Pancreas (tissue), 10 donors: ENCODE measurements at places on chromosomes 4 and X. TPM values are rescaled to one million over a fixed set of nuclear protein-coding genes. Genes with fewer than 3 reads are reported as not detected.

- no peaks in the 10 kb centered on the region for H3K36me3 ChIP-seq
- no peaks in the 10 kb centered on the region for H3K4me1 ChIP-seq
Measured at GRCh38 chrX:124619710-124620109, 273.3 kb downstream of the SH2D1A start.

DNA sequence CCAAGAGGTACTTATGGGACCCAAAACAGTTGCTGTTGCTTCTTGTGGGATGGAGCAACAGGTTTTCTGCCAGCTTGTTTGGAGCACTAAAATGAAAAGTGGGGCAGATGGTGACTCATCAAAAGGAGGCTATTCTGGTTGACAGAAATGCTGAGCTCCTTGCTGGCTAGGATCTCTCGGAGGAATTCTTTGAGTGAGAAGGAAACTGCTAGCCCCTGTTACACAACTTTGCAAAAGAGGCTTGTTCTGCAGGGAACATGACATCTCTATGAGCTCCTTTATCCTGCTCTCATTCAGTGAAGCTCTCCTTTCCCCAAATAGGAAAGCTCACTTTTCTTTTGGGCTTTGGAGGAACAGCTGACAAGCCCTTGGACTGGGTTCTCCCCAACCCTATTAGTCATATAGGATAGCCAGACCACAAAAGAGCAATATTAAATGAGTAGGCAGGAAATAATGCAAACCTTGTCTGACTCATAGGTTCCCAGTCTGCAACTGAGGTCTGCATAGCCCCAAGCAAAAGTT lies 108.3 kb downstream of the CDS1 start:
- no peak for DNase-seq
- no peaks in the 10 kb centered on the region for H3K27me3 ChIP-seq
- no peaks in the 10 kb centered on the region for H3K4me1 ChIP-seq
- no peak overlapping the region for H3K27ac ChIP-seq
- no peaks in the 10 kb centered on the region for H3K36me3 ChIP-seq

DNA sequence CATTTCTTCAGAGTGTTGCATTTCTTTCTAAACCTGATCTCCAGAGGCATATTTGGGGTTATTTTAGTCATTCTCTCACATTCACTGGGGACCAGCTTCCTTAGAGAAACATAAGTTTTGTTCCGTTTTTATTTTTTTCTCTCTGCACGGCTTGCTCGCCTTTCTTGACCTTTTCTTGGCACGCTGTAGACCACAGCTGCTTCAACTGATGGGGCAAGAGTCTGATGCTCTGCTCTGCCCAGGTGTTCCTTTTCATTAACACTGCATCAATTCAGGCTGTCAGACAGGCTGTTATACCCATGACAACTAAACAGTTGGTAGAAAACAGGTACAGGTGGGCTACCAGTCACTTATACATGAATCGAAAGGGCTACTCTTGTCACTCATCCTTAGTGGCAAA lies 682.2 kb upstream of the DIAPH2 start:
- no peak for DNase-seq
- H3K36me3 ChIP-seq: no peaks in the 10 kb centered on the region
- no peaks in the 10 kb centered on the region for H3K27me3 ChIP-seq
- H3K4me1 ChIP-seq: no peaks in the 10 kb centered on the region
- H3K27ac ChIP-seq: no peak overlapping the region
- no peak overlapping the region for H3K4me3 ChIP-seq

GRCh38 chr4:123536225-123536624 lies 139.6 kb downstream of the SPRY1 start:
- no peak overlapping the region for H3K4me3 ChIP-seq
- H3K27me3 ChIP-seq: no peaks in the 10 kb centered on the region
- no peaks in the 10 kb centered on the region for H3K36me3 ChIP-seq
- H3K4me1 ChIP-seq: no peaks in the 10 kb centered on the region

DNA sequence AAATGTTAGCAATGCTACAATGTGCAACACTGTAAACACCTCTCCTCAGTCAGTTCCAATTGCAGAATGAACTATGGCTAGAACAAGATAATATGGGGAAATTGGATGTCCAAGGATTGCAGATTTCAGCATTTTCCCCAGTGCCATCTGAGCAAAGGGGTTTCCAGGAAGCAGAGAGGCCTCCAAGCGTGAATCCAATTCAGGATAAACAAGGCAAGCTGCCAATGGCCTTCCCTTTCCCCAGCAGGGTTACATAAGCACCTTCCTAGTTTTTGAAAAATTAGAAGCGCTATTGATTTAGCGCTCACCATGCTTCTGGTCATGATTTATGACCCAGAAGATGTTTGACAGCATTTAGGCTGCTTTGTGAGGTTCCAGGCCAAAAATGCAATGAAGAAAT lies 223.0 kb upstream of the GATB start:
- no peak overlapping the region for H3K4me3 ChIP-seq
- DNase-seq: peak; percentile 31
- no peaks in the 10 kb centered on the region for H3K27me3 ChIP-seq
- H3K36me3 ChIP-seq: no peaks in the 10 kb centered on the region

DNA sequence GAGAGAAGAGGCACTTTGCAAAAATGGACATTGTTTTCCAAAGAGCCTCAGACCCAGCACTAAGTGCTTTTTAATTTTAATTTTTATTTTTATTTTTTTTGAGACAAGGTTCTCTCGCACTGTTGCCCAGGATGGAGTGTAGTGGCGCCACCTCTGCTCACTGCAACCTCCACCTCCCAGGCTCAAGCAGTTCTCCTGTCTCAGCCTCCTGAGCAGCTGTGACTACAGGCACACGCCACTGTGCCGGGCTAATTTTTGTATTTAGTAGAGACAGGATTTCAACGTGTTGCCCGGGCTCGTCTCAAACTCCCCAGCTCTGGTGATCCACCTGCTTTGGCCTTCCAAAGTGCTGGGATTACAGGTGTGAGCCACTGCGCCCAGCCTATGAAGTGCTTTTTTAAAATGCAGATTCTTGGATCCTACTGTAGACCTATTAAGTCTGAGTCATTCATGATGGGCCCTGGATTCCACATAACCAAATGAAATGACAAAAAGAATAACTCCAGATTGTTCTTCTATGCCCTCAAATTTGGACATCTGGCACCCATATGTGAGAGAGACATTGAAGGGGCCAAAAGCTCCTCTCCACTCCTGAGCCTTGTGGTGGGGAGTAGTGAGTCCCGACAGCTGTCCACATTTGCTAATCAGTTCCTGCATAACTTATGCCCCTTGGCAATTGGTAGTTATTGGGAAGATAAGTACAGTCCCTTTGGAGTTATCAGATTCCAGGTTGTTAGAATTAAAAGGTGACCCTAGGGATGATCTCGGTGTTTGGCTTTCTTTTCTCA lies 3.6 kb downstream of the NOCT start:
- H3K36me3 ChIP-seq: no peaks in the 10 kb centered on the region
- no peak for DNase-seq
- peaks cover 20% of the 10 kb centered on the region for H3K4me1 ChIP-seq
- H3K27ac ChIP-seq: no peak overlapping the region
- H3K27me3 ChIP-seq: no peaks in the 10 kb centered on the region
- H3K4me3 ChIP-seq: no peak overlapping the region

DNA sequence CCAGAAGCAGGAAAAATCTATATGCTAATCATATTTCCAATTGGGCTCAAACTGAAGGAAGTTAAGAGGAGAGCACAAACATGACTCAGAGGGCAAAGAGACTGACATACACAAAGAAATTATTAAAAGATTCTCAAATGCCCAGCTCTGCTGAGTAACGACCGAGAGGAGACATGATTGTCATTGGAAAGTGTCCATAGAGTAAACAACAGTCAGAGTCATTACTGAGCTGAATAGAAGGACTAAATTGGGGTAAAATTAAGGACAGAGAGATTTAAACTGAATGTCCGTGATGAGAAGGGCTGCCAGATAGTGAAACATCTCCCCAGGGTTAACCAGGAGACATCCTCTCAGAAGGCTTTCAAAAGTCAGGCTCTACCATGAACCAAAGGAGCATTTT lies 111.2 kb upstream of the GALNT7 start:
- no peak overlapping the region for H3K4me3 ChIP-seq
- no peaks in the 10 kb centered on the region for H3K36me3 ChIP-seq
- H3K27me3 ChIP-seq: no peaks in the 10 kb centered on the region
- H3K4me1 ChIP-seq: peaks cover 9% of the 10 kb centered on the region
- DNase-seq: no peak
- H3K27ac ChIP-seq: peak overlapping the region; percentile 56

GRCh38 chrX:69303231-69303630 lies 138.0 kb upstream of the PJA1 start:
- no peaks in the 10 kb centered on the region for H3K36me3 ChIP-seq
- H3K27ac ChIP-seq: no peak overlapping the region
- H3K27me3 ChIP-seq: no peaks in the 10 kb centered on the region
- DNase-seq: no peak
- no peaks in the 10 kb centered on the region for H3K4me1 ChIP-seq

DNA sequence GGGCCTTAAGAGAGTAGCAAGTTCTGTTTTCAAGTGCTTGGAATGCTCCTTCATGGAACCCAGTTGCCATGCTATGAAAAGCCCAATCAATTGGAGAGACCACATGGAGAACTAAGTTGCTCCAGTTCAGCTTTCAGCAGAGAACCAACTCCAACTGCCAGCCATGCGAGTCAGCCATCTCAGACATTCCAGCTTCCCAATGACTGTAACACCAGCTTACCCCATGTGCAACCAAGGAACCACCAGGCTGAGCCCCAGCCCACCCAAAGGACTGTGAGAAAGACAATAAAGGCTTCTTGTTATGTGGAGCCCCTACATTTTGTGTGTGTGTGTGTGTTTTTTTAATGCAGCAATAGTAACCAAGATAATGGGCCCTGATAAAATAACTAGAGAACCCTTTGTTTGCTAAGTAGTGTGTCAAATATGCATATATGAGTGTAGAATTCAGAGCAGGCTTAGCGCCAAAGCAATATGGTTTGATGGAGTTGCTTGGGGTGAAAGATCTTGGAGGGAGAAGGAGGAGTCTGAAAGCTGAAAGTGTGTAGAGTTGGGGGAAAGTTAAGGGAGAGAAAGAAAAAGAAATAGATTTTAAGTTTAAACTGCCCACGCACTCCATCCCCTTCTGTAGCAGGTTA lies 35.0 kb upstream of the CCKAR start:
- H3K27me3 ChIP-seq: no peaks in the 10 kb centered on the region
- no peaks in the 10 kb centered on the region for H3K36me3 ChIP-seq

DNA sequence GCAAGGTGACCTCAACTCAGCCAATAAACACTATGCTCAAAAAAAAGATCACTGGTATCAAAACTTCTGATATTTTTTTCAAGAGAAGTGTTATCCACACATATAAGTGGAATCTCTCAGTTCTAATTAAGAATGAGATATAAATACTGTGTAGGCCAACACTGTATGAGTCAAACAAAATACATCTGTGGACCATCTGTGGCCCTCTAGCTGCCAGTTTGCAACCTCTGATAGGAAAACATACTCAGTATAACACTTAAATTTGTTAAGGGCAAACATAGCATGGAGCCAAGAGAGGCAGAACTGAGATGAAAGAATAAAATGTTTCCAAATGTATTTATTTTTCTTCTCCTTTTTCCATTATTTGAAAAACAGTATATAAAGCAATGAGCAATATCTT lies 377.3 kb downstream of the ARAP2 start:
- no peaks in the 10 kb centered on the region for H3K4me1 ChIP-seq
- no peak overlapping the region for H3K27ac ChIP-seq
- no peak for DNase-seq
- H3K36me3 ChIP-seq: no peaks in the 10 kb centered on the region

TLR1 gene
- 3.7 TPM for total RNA-seq

UGT2B15 gene
- 55.5 TPM for total RNA-seq

ARHGAP36 gene
- total RNA-seq: not detected
